ENCODE measurements at places on chromosomes 1 and 21. TPM values are rescaled to one million over a fixed set of nuclear protein-coding genes. Genes with fewer than 3 reads are reported as not detected.

DNA sequence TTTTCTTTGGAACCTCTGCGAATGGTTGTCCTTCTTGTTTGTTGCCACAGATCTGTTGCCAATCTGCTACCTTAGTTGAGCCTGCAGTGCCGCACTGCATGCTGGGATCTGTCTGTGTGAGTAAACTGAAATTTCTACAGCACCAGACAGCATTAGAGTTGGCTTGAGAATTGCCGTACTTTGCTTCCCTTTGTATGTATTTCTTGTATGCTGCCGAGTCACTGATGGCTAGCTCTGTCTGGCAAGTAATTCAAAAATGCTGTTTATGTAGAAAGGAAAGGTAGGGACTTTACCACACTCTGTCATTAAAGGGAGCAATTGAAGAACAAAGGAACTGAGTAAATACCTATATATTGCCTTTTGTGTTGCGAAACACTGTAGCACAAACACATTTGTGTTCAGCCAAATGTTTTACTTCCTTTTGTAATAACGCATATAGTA is 857.4 kb downstream of the USP25 start:
- peak; percentile 76 for DNase-seq

GRCh38 chr21:25334046-25334730 is 273.1 kb downstream of the MRPL39 start:
- no peak for DNase-seq

GRCh38 chr1:34779005-34779404 is 2.0 kb upstream of the GJB3 start:
- no peak for DNase-seq

The PPIH gene
- 9.9 TPM for total RNA-seq

GRCh38 chr1:153677718-153678518 is 570 bp upstream of the NPR1 start:
- DNase-seq, result peak; percentile 49

The SPRR3 gene
- total RNA-seq, result not detected

DNA sequence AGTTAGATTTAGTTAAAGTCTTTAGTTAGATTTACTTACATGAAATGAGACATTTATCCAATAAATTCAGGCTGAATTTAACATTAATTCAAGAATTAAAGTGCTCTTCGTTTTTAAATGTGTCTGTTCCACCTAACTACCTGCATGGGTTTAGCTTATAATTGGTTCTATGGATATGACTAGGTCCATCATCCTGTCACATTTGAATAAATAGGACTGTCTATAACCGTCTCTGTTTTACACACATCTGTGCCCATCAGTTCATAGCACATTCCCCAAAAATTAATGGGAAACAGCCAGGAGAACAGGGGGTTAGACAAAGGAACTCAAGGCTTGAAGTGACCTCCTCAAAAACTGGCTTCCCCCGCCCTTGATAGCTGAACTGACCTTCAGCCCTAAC is 219.6 kb downstream of the MRPL39 start:
- no peak for DNase-seq

The RAB25 gene
- not detected for total RNA-seq

DNA sequence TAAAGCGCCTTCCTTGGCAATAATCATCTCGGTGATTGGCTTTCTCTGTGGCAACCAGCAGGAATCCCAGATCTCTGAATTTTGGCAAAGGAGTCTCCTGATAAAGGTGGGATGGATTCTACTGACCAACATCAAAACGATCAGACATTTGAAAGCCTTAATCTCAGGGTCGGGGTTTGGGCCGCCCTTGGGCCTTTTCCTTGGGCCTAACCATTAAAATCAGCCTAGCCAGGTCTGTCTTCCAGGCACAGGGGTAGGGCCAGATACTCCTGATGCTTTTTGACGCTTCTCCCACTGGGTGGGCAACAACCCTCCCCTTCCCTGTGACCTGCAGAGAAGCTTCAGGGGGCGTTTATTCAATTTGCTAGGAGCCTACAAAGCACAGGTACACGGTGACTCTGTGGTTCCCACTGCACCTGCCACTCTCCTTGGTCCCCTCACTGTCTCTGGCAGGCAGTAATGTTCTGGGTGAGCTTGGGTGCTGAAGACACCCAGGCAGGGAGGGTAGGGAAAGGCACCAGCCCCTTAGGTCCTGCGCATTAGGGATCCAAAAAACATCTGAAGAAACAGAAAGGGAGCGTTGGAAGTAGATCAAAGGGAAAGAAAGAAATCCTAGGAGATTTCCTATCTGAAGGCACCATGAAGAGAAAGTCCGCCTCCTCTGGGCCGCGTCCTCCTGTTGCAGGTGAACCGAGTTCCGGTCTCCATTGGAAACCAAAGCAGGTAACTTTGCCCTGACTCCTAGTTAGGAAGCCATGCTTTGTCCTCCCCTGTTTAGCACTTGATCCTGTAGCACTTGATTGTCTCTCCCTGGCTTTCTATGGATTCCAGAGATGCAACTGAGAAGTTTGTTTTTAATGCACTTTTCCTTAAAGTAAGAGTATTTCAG is 12.3 kb downstream of the RNU1-2 start:
- DNase-seq, result no peak

The TMEM61 gene
- total RNA-seq, result 0.34 TPM

GRCh38 chr1:37601441-37601840 is 5.7 kb upstream of the GNL2 start:
- DNase-seq, result no peak

DNA sequence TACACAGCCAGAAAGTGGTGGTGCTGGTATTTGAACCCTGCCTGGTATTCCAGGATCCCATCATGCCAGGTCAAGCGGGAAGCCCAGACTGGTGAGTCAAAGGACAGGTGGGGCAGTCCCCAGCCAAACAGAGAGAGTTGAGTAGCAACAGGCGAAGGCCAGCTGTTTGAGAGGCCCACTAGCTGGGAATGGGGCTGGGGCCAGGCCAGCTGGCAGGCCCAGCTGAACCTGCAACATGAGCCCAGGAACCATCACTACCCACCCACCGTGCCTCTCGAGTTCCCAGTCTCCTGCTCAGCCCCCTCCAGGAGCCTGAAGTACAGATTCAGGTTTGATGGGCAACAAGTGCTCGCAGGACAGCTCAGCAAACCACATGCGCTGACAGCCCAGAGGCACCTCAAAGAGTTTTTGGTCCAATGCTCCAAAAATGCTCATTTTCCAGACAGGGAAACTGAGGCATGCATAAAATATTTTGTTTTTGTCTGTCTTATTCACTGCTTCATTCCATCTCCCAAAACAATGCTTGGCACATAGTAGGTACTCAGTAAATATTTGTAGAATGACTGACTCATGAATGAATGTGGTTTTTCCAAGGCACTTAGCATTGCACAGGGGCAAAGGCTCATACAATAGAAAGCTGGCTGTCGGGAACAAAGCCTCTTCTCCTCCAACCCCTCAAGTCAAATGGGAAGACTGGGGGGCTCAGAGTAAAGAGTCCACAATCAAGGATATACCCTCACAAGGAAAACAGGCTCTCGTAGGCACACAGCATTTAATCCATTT is 42.5 kb upstream of the CLIC4 start:
- no peak for DNase-seq

The DCST2 gene
- total RNA-seq, result not detected

- no peak for DNase-seq
These were observed 1.7 kb downstream of the SNAP47 start for GRCh38 chr1:227736814-227737432.

DNA sequence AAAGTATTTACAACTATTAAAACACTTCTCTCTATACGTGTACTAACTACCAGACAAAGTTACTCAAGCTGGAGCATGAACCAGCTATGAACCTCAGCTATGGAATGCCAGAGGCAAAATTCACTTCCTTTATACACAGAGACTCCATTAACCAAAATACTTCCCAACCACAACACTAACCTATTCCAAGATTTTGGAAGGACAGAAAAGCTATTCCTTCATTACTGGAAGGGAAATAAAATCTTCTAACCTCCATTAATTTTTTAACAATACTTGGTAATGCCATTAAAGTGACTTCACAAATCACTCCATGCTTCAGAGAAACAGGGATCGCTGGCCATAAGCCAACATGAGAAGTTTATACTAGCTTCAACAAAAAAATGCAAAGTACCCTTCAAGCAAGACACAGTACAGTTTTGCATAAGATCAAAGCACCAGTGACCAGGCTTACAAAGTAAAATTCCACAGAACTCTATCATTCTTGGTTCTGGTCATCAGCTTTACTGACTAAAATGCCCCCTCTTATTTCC is 58.0 kb downstream of the PUM1 start:
- no peak for DNase-seq

The IFI6 gene
- total RNA-seq, result 7.8 TPM

The TMEM125 gene
- total RNA-seq, result not detected

The ADORA1 gene
- total RNA-seq, result 1.2 TPM

DNA sequence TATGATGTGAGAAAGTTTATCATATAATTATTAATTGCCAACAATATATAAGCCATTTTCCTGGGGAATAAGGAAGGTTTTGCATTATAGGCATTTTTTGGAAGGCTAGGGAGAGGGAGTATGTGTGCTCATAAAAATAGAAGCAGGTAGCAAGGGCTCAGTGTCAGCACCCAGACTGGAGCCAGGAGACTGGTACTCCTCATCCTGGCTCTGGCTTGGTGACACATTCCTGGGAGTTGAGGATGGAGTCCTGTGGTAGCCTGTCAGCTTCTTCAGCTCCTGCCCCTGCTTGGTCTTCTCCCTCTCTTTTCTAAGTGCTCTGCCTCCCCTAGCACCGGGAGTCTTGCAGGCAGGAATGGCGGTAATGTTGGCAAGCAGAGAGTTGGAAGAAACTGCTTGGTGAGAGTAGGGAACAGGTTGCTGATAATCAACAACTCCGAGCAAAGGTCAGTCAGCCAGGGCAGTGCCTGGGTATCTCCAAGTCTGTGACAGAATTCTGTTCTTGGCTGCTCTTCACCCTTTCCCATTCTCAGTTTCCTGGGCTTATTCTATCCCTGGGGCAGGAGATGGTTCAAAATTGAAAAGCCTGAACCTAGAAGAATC is 23.0 kb downstream of the GIPC2 start:
- DNase-seq, result peak; percentile 75

GRCh38 chr1:116721451-116722007 is 32.7 kb upstream of the CD2 start:
- DNase-seq, result no peak

DNA sequence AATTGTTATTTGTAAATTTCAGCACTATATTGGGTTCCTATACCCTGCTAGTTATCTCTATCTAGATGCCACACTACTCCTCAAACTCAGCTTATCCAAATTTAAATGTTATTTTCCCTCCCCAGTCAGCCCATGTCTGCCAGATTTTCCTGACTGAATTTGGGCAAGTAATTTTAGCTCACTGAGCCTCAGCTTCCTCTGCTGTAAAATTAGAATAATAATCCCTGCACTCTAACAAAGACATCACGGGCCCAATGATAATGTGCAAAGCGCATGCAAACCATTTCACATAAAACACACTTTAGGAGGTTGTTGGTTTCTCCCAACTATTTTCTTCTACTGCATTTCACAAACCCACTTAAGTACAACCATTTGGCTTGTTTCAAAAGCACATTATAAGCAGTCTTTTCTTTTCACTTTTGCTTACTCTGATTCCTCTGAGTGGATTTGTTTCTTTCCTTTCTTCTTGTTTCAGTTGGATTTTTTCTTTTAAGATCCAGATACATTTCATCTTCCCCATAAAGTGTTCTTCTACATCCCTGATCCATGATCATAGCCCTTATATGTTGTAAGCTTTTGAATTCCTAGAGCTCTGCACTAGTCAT is 152.8 kb upstream of the DPT start:
- DNase-seq, result no peak

- no peak for DNase-seq
These were observed 275.4 kb upstream of the NR5A2 start for GRCh38 chr1:199751962-199752687.

The PTAFR gene
- total RNA-seq, result 1.2 TPM

The ZNF697 gene
- total RNA-seq, result 2.9 TPM

- no peak for DNase-seq
These were observed 40.8 kb downstream of the PLPP3 start for GRCh38 chr1:56538532-56538931.

The ABCG1 gene
- total RNA-seq, result 4.4 TPM

DNA sequence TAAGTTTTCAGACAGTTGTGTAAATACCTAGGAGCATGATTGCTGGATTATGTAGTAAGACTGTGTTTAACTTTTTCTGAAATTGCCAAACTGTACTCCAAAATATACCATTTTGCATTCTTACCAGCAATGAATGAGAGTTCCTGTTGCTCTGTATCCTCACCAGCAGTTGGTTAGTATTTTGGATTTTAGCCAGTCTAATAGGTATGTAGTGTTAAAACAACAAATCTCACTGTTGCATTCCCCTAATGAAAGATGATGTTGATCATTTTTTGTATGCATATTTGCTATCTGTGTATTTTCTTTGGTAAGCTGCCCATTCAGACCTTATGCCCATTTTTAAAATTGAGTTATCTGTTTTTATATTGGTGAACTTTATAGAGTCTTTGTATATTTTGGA is 89.9 kb downstream of the RASAL2 start:
- no peak for DNase-seq

- no peak for DNase-seq
These were observed 7.0 kb upstream of the LIN28A start for GRCh38 chr1:26403656-26404055.

DNA sequence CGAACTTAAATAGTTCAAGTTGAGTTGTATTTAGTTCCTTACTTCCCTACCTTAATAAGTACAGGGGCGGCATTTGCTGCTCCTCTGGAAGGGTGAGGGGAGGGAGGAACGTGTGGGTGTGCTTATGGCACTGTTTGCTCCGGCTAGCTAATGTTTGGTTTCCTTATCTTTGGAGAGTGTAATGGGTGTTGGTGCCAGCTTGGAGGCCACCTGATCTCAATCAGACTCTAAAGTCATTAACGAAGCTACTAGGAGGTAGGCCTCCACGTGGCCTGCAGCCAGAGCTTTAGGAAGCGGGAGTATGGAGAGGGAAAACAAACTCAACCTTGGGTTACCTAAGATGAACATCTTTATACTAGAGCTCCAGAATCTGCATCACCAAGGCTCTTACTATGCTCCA is 43.0 kb upstream of the RAP1A start:
- DNase-seq, result no peak
